Natural killer cell treated with Interleukin-12 subunit alpha and Interleukin-12 subunit beta and Interleukin-15 and Interleukin-18, amount 100 ng/mL, for 72 hours (primary cell): ENCODE measurements at places on chromosomes 6 and 20. TPM values are rescaled to one million over a fixed set of nuclear protein-coding genes. Genes with fewer than 3 reads are reported as not detected.

Gene CCN5
- not detected for total RNA-seq

Gene BPI
- not detected for total RNA-seq

Gene MMP24
- total RNA-seq = not detected

Gene FUT9
- not detected for total RNA-seq

Gene ARMH2
- 0.74 TPM for total RNA-seq

GRCh38 chr6:41767112-41767833 is 12.4 kb downstream of the FRS3 start:
- no peak for DNase-seq
- no peaks in the 10 kb centered on the region for H3K36me3 ChIP-seq
- H3K4me1 ChIP-seq = peaks cover 8% of the 10 kb centered on the region
- H3K4me3 ChIP-seq = no peak overlapping the region

DNA sequence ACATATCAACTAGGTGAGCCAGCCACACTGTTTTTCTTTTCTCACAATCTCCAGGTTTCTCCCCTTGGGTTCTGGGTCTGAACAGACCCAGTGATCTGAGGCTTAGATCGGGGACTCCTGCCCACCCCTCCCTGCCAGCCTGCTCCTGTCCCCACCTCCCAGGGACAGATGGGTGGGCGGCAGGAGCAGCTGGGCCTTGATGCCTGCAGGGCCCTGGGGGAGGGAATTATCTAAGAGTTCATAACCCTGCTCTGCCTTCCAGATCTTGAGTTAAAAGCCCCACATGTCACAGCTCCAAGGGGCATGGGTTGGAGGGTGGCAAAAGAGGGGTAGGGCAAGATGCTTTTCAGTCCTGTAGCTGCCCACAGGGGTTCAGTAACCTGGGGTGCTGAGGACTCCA is 5.2 kb upstream of the XKR7 start:
- peaks cover 77% of the 10 kb centered on the region for H3K27me3 ChIP-seq
- H3K36me3 ChIP-seq = no peaks in the 10 kb centered on the region

Gene TP53TG5
- total RNA-seq = not detected

GRCh38 chr6:5990786-5991185 is 15.9 kb downstream of the NRN1 start:
- no peak overlapping the region for H3K27ac ChIP-seq
- H3K27me3 ChIP-seq = peaks cover 61% of the 10 kb centered on the region
- H3K36me3 ChIP-seq = peaks cover 16% of the 10 kb centered on the region
- H3K4me1 ChIP-seq = peaks cover 17% of the 10 kb centered on the region

Gene NMBR
- total RNA-seq = not detected

Gene PEDS1
- total RNA-seq = 31.2 TPM

GRCh38 chr20:44021900-44022299 is 107.2 kb downstream of the TOX2 start:
- no peaks in the 10 kb centered on the region for H3K36me3 ChIP-seq
- peaks cover 27% of the 10 kb centered on the region for H3K27me3 ChIP-seq
- no peak overlapping the region for H3K27ac ChIP-seq
- peaks cover 42% of the 10 kb centered on the region for H3K4me1 ChIP-seq
- DNase-seq = no peak

DNA sequence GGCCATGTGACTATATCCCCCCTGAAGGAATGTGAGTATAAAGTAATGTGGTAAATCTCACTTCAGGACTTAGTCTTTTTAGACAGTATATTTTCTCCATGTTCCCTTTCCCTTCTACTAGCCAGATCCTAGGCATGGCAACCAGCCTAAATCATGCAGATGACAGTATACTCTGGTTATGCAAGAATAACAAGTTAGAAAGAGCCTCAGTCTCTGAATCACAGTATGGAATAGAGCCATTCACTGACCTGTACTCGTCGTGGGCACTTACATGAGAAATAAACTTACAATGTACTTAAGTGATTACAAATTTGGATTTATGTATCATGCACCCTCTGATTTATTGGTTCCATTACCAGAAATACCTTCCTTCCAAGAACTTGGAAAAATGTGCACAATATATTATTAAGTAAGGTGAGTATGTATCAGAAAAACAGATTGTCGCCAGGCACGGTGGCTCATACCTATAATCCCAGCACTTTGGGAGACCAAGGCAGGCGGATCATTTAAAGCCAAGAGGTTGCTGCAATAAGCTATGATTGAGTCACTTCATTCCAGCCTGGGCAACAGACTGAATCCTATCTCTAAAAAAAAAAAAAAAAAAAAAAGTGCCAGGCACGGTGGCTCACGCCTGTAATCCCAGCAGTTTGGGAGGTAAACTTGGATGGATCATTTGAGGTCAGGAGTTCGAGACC is 25.1 kb upstream of the FAM8A1 start:
- H3K27me3 ChIP-seq = peaks cover 38% of the 10 kb centered on the region
- no peaks in the 10 kb centered on the region for H3K4me1 ChIP-seq
- H3K36me3 ChIP-seq = peaks cover 13% of the 10 kb centered on the region
- H3K27ac ChIP-seq = no peak overlapping the region

DNA sequence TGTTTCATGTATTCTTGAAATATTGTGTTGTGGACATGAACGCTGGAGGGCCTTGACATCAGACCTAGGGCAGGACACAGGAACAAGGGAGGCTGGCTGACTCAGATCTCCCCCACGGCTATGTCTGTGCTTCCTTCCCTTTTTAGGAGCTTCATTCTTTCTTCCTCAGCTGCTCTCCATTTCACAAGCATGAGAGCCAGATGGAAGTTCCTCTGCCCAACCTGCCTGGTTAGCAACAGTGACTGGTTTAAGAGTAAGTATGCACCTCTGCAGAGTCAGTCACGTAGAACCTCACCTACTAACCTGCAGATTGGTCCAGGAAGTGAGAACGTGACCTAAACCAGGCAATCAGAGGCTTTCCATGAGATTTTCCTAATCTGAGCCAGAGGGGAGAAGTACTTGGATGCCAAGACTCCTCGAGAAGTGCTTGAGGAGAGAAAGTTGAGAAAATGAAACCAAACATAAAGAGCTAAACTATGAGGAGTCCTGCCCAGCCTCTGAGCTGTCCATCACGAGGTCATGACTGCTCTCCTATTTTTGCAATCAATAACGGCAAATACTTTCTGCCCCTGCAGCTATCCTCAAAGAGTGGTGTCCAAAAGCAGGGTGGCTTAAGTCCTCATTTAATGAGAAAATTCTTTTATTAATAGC is 465.2 kb upstream of the CITED2 start:
- H3K4me3 ChIP-seq = no peak overlapping the region
- no peak overlapping the region for H3K27ac ChIP-seq
- H3K4me1 ChIP-seq = no peaks in the 10 kb centered on the region
- no peak for DNase-seq
- no peaks in the 10 kb centered on the region for H3K36me3 ChIP-seq

- peak overlapping the region; percentile 41 for H3K27ac ChIP-seq
- H3K27me3 ChIP-seq = no peaks in the 10 kb centered on the region
- H3K36me3 ChIP-seq = peaks cover 9% of the 10 kb centered on the region
- peaks cover 46% of the 10 kb centered on the region for H3K4me1 ChIP-seq
These were observed 44.5 kb downstream of the ATG5 start for GRCh38 chr6:106281088-106281487.

Gene STX11
- 52.7 TPM for total RNA-seq

- DNase-seq = no peak
- H3K36me3 ChIP-seq = peaks cover 14% of the 10 kb centered on the region
- no peak overlapping the region for H3K27ac ChIP-seq
- no peaks in the 10 kb centered on the region for H3K4me1 ChIP-seq
- H3K4me3 ChIP-seq = no peak overlapping the region
These were observed 18.0 kb downstream of the BAG2 start for GRCh38 chr6:57190140-57190539.

Gene PSMF1
- total RNA-seq = 145 TPM

Gene SRC
- total RNA-seq = 6.8 TPM

Gene SIM1
- not detected for total RNA-seq

DNA sequence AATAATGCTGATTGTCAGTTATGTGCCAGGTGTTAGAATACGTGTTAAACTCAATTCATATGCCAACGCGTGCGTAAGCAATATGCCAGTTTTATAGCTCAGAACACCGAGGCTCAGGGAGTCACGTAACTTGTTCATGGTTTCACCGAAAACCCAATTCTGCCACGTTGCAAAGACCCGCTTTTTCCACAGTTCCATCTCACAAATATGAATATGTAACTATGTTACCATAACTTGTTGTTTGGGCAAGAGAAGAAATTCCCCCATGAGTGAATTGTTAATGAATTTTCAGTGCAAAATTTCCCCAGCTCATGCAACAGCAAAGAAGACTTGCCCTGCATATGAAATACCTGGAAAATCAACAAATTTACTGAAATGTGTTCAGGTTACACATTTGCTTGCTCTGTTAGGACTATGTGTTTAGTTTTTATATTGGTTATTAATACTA is 30.1 kb downstream of the SF3B5 start:
- H3K4me1 ChIP-seq = peaks cover 41% of the 10 kb centered on the region
- H3K27ac ChIP-seq = peak overlapping the region; percentile 91
- H3K36me3 ChIP-seq = peaks cover 4% of the 10 kb centered on the region

Gene RAB44
- total RNA-seq = 7.9 TPM

- no peaks in the 10 kb centered on the region for H3K4me1 ChIP-seq
- no peak overlapping the region for H3K27ac ChIP-seq
- DNase-seq = no peak
- no peaks in the 10 kb centered on the region for H3K36me3 ChIP-seq
These were observed 375.7 kb downstream of the TENT5A start for GRCh38 chr6:81376745-81377144.

DNA sequence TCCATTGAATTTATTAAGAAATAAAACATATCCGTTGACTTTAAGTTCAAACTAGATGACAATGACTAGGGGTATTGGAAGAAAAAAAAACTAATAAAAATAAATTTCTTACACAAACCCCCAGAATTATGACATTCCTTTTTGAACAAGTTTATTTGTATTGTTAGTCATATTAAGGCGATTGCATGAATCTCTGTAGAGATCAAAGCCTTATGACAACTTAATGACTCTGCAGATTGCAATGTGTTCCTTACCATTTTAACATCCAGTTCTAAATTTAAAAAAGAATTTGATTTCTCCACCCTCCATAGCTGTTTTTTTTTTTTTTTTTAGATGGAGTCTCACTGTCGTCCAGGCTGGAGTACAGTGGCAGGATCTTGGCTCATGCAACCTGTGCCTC is 189.8 kb upstream of the CEP162 start:
- no peaks in the 10 kb centered on the region for H3K4me1 ChIP-seq
- H3K4me3 ChIP-seq = no peak overlapping the region
- no peak overlapping the region for H3K27ac ChIP-seq
- H3K36me3 ChIP-seq = no peaks in the 10 kb centered on the region
